Vagina (tissue), 2 donors: ENCODE measurements at places on chromosomes 16 and 17.

- H3K4me1 ChIP-seq, result peaks cover 99% of the 10 kb centered on the region
- no peak for DNase-seq
- no peaks in the 10 kb centered on the region for H3K27me3 ChIP-seq
- no peak overlapping the region for H3K4me3 ChIP-seq
- H3K36me3 ChIP-seq, result no peaks in the 10 kb centered on the region
- peak overlapping the region; percentile 43 for H3K27ac ChIP-seq
Observed at GRCh38 chr17:77456271-77456950, 315.6 kb downstream of the SEC14L1 start.

DNA sequence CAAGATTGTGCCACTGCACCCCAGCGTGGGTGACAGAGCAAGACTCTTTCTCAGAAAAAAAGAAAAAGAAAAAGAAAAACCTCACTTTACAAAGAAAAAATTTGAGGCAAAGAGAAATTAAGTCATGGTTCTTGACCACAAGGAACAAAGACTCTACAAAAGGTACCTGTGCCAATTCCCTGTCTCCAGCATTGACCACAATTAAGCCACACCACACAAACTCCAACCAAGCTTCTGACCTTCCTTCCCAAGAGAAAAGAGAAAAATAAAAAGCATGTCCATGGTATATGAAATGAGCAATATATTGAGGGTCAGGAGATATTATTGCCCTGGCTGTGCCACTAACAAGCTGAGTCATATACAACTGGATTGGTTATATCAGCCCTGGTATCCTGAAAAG, 146.3 kb upstream of the NOG start:
- no peak overlapping the region for H3K27ac ChIP-seq
- H3K4me1 ChIP-seq, result no peaks in the 10 kb centered on the region
- no peak overlapping the region for H3K4me3 ChIP-seq
- no peak for DNase-seq
- H3K36me3 ChIP-seq, result no peaks in the 10 kb centered on the region
- H3K27me3 ChIP-seq, result no peaks in the 10 kb centered on the region

DNA sequence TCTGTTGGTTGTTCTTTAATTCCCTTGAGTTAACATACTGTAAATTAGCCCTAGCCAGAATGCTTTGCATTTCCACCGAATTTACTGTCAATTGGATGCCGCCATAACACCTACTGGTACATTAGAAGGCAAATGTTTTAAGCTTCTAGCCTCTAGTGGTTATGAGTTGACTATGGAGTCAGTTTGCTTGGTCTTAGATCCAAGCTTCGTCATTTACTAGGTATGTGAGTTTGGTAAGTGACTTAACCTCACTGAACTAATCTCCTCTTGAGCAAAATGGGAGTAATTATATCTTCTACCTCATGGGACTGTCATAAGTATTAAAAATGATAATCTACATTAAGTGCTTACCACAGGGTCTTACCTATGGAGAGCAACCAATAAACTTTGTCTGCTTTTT, 20.4 kb upstream of the CDH11 start:
- H3K4me1 ChIP-seq, result no peaks in the 10 kb centered on the region
- no peak for DNase-seq
- no peak overlapping the region for H3K4me3 ChIP-seq
- H3K27me3 ChIP-seq, result no peaks in the 10 kb centered on the region
- H3K36me3 ChIP-seq, result no peaks in the 10 kb centered on the region
- no peak overlapping the region for H3K27ac ChIP-seq

GRCh38 chr16:1134776-1135458, 18.0 kb upstream of the CACNA1H start:
- no peaks in the 10 kb centered on the region for H3K36me3 ChIP-seq
- no peak overlapping the region for H3K4me3 ChIP-seq
- no peaks in the 10 kb centered on the region for H3K27me3 ChIP-seq
- no peak overlapping the region for H3K27ac ChIP-seq
- no peak for DNase-seq

DNA sequence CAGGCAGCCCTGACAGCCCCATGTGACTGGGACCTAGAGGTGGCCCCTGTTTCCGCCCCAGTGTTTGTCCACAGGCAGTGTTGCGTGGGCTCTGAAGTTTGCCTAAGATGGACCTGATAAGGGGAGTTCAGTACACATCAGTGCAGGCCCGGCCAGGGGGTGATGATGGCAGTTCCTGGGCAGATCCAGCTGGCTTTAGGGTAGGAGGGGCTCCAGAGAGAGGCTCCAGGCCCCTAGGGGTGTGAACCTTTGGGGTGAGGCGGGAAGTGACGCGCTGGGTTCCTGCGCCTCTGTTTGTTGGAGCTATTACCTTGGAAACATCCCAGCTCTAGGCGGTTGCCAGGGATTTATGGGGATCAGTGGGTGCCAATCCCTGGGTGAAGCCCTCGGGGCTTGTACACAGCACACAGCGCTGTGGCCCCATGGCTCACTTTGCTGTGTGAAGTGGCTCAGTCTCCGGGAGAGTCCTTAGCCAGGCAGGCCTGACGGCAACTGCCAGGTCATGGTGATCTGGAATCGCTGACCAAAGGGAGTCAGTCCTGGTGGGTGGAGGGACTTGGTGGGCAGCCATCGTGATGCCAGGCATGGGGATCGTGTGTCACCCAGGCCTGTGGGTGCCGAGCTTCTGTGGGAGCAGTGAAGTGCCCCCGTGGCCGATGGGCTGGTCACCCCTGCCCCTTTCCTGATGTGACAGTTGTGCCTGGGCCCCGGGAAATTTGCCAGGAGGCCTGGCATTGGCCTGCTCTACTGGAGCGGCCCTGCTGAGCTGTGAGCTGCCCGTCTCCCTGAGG, 146.1 kb downstream of the SEC14L1 start:
- no peaks in the 10 kb centered on the region for H3K27me3 ChIP-seq
- H3K4me1 ChIP-seq, result peaks cover 49% of the 10 kb centered on the region
- H3K4me3 ChIP-seq, result peak overlapping the region; percentile 2
- H3K27ac ChIP-seq, result peak overlapping the region; percentile 77
- H3K36me3 ChIP-seq, result no peaks in the 10 kb centered on the region

GRCh38 chr17:76643553-76644148, at the start of gene ST6GALNAC1:
Gene ST6GALNAC1 (minus strand): TSS chr17:76643757. CDS start chr17:76643638, 119 bp downstream.
- H3K4me1 ChIP-seq, result no peaks in the 10 kb centered on the region
- DNase-seq, result no peak
- no peak within 1 kb of the TSS for H3K4me3 ChIP-seq
- H3K27ac ChIP-seq, result no peak within 1 kb of the TSS
- H3K36me3 ChIP-seq, result no peaks in the 10 kb centered on the region

DNA sequence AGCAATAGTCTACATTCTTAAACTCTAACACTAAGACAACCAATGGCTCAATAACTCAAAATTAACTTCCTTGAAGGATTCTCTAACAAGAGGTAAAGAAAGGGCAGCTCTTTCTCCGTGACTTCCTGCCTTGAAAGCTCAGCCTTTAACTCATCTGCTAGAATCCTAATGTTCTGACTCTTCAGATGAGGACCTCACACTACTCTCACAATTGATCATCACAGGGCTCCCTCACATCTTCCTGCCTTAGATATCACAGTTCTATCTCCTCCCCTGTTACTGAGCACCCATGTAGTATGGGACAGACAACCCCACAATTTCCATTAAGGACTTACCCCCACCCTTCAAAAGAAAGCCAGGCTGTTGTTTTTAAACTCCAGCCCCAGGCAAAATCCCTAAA, 33.5 kb downstream of the SMURF2 start:
- H3K27ac ChIP-seq, result no peak overlapping the region
- DNase-seq, result no peak
- H3K36me3 ChIP-seq, result no peaks in the 10 kb centered on the region

GRCh38 chr17:58960068-58960467, 146.6 kb downstream of the TRIM37 start:
- H3K36me3 ChIP-seq, result no peaks in the 10 kb centered on the region
- H3K4me3 ChIP-seq, result no peak overlapping the region
- no peak overlapping the region for H3K27ac ChIP-seq
- H3K4me1 ChIP-seq, result no peaks in the 10 kb centered on the region

- no peak overlapping the region for H3K4me3 ChIP-seq
- H3K27ac ChIP-seq, result peak overlapping the region; percentile 72
- peaks cover 59% of the 10 kb centered on the region for H3K4me1 ChIP-seq
- DNase-seq, result no peak
- H3K36me3 ChIP-seq, result no peaks in the 10 kb centered on the region
Observed at GRCh38 chr16:67403976-67404555, 10.8 kb upstream of the TPPP3 start.

DNA sequence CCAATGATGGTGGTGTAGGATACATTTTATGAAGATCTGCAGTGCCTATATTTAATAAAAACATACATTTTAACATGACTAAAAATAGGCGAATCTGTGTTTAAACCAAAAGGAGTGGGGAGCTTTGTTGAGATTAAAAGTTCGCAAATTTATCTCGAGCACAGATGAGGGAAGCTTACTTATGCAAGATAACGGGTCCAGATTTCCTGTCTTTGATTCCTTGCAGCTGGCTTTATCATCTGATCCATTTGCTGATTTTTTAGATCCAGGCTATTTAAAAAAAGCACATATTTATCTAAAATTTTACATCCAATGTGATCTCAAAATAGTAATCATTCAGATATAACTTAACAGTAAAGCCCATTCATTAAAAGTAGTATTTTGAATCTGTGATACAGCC, 57.0 kb upstream of the INTS2 start:
- H3K27me3 ChIP-seq, result no peaks in the 10 kb centered on the region
- H3K4me1 ChIP-seq, result no peaks in the 10 kb centered on the region
- H3K27ac ChIP-seq, result no peak overlapping the region
- H3K36me3 ChIP-seq, result no peaks in the 10 kb centered on the region

DNA sequence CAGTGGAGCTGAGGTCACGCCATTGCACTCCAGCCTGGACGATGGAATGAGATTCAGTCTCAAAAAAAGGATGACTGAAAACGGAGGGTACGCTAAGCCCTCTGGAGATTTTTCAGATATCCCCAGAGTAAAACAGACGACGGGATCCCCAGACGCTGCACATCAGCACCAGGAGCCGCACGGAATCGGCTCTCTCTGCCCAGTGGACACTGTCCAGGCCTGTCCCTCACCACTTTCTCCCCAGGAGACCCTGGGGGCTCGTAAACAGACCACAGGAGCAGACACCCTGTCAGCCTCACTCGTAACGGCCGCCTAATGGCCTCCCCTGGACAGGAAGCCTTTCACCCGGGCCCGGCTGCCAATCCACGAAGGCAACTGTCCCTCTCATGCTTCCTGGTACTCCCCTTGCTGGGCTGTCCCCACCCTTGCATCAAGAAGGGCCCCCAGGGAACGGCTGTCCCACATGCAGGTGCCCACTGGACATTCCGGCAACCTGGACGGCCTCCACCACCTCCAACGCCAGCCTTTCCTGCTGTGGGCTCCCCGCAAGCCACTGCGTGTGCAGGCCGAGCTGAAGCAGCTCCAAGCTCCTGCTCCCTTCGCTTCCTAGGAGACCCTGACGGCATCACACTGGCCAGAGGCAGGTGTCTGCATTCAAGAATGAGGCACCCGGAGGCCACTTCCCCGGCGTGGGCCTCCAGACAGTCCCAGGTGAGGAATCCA, 74.3 kb downstream of the TIMM22 start:
- DNase-seq, result no peak
- H3K4me3 ChIP-seq, result no peak overlapping the region
- H3K36me3 ChIP-seq, result no peaks in the 10 kb centered on the region
- no peaks in the 10 kb centered on the region for H3K27me3 ChIP-seq
- no peak overlapping the region for H3K27ac ChIP-seq

- no peaks in the 10 kb centered on the region for H3K27me3 ChIP-seq
- H3K4me3 ChIP-seq, result no peak overlapping the region
- H3K4me1 ChIP-seq, result no peaks in the 10 kb centered on the region
- H3K27ac ChIP-seq, result no peak overlapping the region
Observed at GRCh38 chr17:43039646-43040045, 14.6 kb downstream of the RND2 start.

- no peak overlapping the region for H3K4me3 ChIP-seq
- no peaks in the 10 kb centered on the region for H3K36me3 ChIP-seq
- H3K27me3 ChIP-seq, result no peaks in the 10 kb centered on the region
- peaks cover 30% of the 10 kb centered on the region for H3K4me1 ChIP-seq
Observed at GRCh38 chr16:11638140-11638539, 30.1 kb upstream of the SNN start.

DNA sequence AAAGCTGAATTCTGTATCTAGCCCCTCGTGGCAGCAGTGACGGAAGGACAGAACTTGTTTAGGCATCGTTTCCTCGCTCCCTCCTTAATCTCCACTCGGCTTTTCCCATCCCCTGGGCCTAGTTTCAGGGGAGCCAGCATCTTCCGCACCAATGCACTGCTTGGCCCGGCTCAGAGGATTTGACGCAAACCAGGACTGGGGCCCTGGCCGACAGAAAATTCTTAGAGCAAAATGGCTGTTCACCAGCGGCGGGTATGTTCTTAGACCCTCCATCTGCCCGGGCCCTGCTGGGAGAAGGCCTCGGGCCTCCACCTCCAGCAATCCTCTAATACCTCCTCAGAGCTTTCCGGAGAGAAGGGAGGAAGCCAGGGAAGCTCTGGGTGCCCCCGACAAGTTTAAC, 54.6 kb downstream of the TBC1D16 start:
- no peaks in the 10 kb centered on the region for H3K36me3 ChIP-seq
- H3K4me3 ChIP-seq, result no peak overlapping the region
- no peak for DNase-seq
- peaks cover 19% of the 10 kb centered on the region for H3K4me1 ChIP-seq
- no peak overlapping the region for H3K27ac ChIP-seq

DNA sequence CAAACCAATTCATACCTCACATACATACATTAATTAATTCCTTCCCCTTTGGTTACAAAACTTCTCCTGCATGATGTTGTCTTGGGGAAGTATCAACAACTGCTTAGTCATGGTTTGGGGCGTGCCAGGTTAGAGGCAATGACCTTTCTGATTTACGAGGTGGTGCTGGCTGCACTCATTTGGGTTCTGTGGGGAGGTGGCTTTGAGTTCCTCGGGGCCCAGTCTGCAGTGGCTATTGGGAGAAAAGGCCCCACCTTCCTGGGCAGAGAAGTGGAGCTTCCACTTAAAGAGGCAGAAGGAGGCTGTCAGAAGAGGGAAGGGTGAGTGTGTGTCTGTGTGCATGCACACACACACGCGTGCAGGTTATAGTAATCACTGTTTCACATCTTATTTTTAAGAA, 10.2 kb upstream of the ETV4 start:
- no peak overlapping the region for H3K4me3 ChIP-seq
- H3K27me3 ChIP-seq, result no peaks in the 10 kb centered on the region
- no peaks in the 10 kb centered on the region for H3K36me3 ChIP-seq
- no peak for DNase-seq
- no peak overlapping the region for H3K27ac ChIP-seq
